ENCODE measurements at places on chromosomes 2 and 18.

DNA sequence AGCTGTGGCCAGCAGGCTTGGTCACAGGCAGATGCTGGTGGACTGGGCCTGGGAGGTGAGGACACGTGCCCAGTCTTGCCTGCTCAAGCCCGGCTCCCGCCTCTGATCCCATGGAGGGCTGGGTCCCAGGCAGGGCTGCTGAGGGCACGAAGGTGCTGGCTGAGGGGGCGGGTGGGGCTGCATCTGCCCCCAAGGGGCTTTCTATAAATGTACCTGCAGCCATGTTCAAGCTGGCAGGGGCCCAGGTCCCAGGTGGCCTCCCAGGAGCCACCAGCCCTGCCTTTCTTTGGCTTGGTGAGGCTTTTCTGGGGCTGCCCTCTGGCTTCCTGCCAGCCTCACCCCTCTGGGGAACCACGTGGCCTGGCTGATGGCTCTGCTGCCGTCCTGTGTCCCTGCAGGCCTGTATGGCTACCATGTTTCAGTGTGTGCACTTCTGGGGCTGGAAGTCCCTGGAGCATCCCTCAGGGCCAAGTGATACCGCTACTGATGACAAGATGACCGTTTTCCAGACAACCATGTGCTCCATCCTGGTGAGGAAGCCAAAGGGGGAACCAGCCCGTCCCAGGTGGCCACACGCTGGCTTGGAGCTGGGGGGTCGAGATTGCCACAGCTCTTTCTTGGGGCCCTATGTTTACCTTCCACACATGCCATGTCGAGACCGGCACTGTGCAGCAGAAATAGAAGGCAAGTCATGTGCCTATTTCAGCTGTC lies 23.2 kb downstream of the HJURP start:
- no peak for DNase-seq

DNA sequence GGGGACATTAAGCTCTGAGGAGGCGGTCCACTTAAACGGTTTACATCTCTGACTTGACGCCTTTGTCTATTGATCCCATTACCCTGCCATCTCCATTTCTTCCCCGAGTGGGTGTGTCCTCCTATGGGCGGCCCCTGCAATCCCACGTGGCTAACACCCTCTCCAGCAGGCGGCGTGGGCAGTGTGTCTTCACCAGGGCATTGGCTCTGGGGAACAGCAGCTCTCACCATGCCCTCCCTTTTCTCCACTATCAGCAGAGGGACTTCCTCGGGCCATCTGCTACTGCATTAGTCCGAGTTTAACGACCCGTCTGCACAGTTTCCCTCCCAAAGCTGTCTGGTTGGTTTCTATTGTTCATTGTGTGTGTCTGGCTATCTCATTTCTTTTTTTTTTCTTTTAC lies 511.9 kb upstream of the NRP2 start:
- no peak for DNase-seq

DNA sequence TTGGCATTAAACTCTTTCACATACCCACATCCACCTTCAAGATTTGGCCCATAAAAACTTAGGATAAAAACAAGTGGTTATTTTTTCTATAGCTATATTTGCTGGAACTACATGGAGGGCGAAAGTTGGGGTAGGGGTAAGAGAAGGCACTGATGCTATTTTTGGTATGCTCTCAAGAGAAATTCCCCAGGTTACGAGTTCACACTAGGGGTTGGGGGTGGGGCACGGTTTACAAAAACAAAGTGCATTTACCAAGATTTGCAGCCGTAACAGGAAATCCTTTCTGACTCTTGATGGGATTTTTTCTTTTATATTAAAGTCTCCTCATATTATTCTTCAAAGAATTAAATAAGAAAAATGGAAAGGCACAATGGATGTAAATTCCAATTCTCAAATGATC lies 6.8 kb downstream of the SERPINE2 start:
- DNase-seq = no peak

- no peak for DNase-seq
These were observed 138.9 kb downstream of the CCDC148 start for GRCh38 chr2:158317642-158318041.

- no peak for DNase-seq
These were observed 430.2 kb upstream of the PIK3C3 start for GRCh38 chr18:41524674-41525470.

DNA sequence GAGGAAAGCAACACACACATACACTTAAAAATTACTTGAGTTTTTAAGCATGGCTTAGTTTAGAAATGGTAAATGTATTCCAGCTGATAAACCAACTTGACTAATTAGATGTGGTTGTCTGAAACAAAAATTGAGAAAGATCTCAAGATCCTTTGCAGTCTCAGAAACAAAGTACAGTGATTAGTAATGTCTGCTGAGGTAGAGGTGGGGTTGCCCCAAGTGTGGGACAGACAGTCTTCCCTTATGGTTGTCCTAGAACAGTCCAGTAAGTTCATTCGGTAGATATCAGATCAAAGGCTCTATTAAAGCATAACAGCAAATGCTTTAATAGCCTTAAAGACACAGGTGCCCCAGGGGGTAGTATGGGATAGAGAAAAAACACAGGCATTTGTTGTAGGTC lies 94.5 kb downstream of the BARD1 start:
- no peak for DNase-seq

DNA sequence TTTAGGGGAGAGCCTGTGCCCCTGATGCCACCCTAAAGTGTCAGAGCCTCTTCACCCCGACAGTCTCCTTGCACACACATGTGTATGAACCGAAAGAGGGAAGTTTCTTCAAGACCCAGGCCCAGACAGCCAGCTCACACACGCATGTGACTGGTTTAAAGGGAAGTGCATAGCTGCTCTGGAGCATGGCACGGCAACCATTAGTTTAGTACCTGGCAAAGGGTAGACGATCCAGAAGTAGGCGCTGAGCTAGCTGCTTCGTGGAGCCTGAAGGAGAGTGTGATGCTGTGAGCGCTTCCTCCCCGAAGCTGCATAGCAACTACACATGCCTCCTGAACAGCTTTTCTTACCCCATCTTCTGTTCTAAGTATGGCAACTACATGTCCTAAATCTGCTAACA lies 91.7 kb downstream of the ZCCHC2 start:
- DNase-seq = no peak

DNA sequence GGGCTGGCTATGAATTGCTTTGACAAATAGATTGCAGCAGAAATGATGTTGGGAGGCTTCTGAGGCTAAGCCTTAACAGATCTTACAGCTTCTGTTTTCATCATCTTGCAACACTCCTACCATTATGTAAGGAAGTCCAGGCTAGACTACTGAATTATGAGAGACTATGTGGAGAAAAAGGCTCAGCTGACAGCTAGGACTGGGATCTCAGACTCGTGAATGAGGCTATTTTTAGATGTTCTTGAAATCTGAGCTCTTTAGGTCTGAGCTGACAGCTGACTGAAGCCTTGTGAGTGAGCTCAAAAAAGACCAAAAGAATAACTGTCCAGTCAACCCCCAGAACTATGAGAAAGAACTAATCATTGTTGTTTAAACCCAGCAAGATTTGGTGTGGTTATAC lies 70.3 kb downstream of the VWC2L start:
- DNase-seq = no peak

- no peak for DNase-seq
These were observed 40.2 kb downstream of the SEMA4F start for GRCh38 chr2:74694281-74694680.

- no peak for DNase-seq
These were observed 11.4 kb downstream of the OSGEPL1 start for GRCh38 chr2:189751080-189751658.

DNA sequence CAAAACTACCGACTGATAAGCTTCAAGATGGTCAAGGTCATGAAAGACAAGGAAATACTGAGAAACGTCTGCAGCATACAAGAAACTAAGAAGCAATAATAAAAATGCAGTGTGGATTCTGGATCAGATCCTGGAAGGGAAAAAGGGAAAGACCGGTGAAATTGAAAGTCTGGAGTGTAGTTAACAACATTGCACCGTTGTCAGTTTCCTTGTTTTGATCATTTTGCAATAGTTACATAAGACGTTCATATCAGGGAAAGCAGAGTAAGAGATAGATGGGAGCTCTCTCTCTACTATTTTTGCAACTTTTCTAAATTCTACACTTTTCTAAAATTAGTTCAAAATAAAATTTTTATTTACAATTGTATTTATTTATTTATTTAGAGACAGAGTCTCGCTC lies 15.0 kb upstream of the ZNF407 start:
- DNase-seq = no peak

- DNase-seq = peak; percentile 43
These were observed 12.4 kb downstream of the ASB1 start for GRCh38 chr2:238438856-238439849.

DNA sequence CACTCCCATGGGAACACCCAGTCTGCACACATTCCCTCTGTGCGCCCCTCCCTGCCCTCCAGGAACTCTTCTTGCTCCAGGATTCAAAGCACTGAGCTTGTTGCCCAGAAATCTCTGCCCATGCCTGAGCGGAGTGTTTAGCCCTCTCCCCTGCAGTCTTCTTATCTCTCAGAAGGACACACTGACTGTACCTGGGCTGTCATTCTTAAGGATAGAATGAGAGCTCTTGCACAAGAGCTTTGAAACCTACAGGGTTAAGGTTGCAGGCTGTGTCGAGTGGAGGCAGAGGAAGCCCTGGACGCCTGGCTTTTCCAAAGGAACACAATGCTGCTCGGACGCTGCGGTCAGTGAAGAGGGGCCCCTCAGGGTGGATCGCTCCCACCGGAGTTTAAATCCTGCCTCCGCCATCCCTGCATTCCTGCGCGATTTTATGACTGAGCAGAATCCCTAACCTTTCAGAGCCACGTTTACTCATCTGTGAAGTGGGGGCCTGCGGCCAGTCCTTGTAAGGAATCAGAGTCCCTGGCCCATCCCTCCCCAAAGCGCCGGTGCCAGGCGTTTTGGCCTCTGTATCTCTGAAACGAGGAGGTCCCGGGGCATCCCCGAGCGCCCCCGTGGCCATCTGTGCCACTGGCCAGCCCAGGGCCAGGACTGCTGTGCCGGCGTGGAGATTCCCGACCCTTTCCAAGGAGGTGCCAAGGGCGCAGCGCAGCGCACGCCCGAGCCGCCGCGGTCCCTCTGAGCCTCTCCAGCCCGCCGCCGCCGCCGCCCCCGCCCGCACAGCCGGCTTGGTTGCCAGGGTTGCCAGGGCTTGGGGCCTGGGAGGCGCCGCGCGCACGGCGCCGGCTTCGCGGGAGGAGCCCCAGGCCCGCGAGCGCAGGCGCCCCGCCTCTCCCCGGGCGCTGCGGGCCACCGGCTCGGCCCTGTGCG lies 58.9 kb downstream of the FAM168B start:
- DNase-seq = no peak

GRCh38 chr2:233072838-233073237 lies 12.7 kb downstream of the INPP5D start:
- DNase-seq = no peak

DNA sequence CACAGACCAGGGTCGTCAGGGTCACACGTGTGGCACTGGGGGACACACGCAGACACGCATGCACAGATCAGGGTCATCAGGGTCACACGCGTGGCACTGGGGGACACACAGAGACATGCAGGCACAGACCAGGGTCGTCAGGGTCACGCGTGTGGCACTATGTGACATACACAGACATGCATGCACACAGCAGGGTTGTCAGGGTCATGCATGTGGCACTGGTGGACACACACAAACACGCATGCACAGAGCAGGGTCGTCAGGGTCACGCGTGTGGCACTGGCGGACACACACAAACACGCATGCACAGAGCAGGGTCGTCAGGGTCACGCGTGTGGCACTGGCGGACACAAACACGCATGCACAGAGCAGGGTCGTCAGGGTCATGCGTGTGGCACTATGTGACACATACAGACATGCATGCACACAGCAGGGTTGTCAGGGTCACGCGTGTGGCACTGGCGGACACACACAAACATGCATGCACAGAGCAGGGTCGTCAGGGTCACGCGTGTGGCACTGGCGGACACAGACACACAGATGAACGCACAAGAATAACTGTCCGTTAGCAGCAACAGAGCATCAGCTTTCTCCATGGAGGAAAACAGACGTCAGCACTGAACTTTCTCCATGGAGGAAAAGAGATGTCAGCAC lies 34.9 kb downstream of the HDAC4 start:
- no peak for DNase-seq

GRCh38 chr2:238322001-238322411 lies 1.7 kb downstream of the TRAF3IP1 start:
- no peak for DNase-seq

GRCh38 chr2:168416555-168416954 lies 39.5 kb upstream of the CERS6 start:
- no peak for DNase-seq

DNA sequence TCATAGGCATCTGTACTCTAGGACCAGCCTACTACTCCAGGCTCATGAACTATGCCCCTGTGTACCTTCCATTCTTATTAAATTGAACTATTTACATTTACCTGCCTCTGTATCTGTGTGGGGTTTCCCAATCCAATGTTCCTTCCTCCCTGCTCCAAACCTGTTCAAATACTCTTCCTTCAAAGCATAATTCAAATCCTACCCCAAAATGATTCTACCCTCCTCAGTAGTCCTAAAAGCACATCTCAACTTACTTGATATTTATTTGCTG lies 3.8 kb downstream of the MEMO1 start:
- no peak for DNase-seq

DNA sequence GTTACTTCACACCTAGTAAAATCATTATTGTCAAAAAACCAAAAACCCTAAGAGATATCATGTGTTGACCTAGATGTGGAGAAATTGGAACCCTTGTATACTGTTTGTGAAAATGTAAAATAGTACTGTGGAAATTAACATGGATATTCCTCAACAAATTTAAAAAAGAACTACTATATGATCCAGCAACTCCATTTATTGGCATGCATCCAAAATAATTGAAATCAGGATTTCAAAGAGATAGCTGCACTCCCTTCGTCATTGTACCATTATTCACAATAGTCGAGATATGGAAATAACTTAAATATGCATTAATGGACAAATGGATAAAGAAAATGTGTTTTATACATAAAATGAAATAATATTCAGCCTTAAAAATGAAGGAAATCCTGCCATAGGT lies 105.3 kb upstream of the ZC3H15 start:
- no peak for DNase-seq

DNA sequence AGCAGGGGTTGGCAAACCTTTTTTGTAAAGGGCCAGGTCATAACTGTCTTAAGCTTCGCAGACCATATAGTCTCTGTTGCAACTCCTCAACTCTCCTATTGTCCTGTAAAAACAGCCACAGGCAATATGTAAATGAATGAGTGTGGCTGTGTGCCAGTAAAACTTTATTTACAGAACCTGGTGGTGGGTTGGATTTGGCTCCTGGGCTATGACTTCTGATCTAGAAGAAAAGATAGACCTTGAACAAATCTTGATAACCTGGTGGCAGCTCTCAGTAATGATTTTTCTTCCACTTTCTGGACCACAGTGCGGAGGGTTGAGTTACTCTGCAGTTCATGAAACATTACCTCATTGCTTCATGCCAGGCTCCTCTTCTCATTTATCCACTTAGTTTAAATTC lies 139.3 kb downstream of the MYCN start:
- no peak for DNase-seq
